Lower leg skin (tissue), 4 donors: ENCODE measurements at places on chromosomes 16 and 17. TPM values are rescaled to one million over a fixed set of nuclear protein-coding genes. Genes with fewer than 3 reads are reported as not detected.

The MT1A gene
- total RNA-seq: 12.7 TPM

GRCh38 chr17:64339516-64340490 is 50.9 kb downstream of the PECAM1 start:
- no peak for DNase-seq

DNA sequence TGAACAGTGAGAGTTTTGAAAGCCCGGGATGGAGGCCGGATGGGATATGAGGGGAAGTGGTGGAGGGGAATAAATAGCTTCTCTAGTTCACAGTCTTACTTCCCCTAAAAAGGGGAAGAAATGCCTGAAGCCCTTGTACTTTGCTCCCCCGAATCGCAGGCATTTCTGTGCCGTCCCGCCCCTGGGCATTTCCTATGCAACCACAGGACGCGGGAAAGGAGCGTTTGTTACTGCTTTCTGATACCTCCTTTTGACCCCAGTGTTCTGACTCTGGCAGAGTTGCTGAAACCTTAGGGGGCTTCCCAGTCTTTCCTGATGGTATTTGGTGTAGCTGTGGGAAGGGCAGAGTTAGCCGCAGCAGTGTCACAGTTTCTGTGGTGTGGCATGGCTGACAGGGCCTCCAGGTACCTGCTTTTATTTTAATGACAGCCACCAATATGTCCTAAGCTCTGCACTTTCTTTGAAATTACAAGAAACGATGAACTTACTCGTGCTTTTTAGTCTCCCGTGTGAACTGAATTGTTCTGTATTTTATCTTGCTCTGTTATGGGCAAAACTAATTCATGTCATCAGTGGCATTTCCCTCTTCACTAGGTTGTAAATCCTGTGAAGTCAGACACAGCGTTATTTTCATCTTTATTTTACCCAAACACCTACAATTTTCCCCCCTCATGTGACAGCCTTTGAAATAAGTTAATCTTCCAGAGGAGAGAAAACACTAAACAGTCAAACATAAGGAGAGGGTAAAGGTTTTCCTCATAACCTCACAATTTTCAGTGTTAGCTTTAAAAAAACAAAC is 27.1 kb downstream of the USP10 start:
- DNase-seq: no peak

- no peak for DNase-seq
Measured at GRCh38 chr17:27457360-27457715, 1.1 kb downstream of the KSR1 start.

- no peak for DNase-seq
Measured at GRCh38 chr16:27181019-27181790, 22.1 kb upstream of the KDM8 start.

- no peak for DNase-seq
Measured at GRCh38 chr17:29562615-29563014, 4.2 kb downstream of the ABHD15 start.
